ENCODE measurements at places on chromosomes 3 and 15.
A peak's percentile ranks its signal among the peaks of the same experiment; 100 is the strongest.

GRCh38 chr15:42704492-42704926 lies 32.4 kb downstream of the CDAN1 start:
- DNase-seq = peak; percentile 91

- no peak for DNase-seq
Observed at GRCh38 chr3:24713516-24713915, 218.9 kb upstream of the THRB start.

- no peak for DNase-seq
Observed at GRCh38 chr15:94206463-94207167, 24.7 kb upstream of the MCTP2 start.

DNA sequence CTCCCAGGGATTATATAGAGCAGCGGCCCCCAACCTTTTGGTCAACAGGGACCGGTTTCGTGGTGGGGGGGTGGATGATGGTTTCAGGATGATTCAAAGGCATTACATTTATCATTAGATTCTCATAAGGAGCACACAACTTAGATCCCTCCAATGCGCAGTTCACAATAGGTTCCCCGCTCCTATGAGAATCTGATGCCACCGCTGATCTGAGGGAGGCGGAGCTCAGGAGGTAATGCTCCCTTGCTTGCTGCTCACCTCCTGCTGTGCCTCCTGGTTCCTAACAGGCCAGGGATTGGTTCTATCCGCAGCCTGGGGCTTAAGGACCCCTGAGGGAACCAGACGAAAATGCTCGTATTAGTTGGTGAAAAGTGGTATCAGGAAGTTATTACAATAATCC lies 1.3 kb upstream of the HACD2 start:
- DNase-seq = no peak

DNA sequence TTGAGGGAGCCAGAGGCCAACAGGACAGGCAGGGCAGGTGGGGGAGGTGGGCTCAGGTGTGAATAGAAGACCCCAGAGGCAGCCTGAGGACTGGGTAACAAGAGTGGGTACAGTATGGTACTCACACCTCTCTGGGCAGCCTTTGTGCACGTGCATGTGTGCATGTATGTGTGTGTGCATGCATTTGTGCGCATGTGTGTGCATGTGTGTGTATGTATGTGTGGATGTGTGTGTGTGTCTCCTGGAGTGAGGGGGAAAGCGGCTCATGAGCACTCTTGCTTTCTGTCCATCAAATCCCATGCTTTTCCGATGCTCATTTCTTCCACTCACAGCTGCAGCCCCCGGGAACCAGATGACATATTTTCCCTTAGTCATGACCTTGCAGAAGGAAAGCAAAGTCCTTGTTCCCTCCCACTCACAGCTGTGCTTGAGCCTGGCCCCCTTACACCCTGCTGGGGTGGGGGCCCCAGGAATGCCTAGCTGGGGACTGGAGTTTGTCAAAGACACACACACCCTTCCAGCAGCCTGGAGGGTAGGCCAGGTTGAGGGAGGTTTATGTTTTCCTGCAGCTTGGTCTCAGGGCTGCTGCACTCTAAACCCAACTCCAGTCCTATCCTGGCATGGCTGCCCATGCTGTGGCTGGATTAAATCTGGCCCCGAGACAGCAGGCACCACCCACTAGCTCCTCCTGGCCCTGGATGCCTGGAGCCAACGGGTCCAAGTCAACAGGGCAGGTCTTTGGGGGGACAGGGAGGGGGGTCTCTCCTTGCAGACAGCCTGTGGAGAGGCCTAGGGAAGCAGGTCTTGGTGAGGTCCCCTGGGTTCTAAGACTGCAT lies 22.5 kb downstream of the CCDC33 start:
- DNase-seq = no peak

- DNase-seq = no peak
Observed at GRCh38 chr15:88191812-88192165, 64.8 kb downstream of the NTRK3 start.

GRCh38 chr15:67215102-67215501 lies 39.4 kb downstream of the AAGAB start:
- DNase-seq = no peak

- DNase-seq = no peak
Observed at GRCh38 chr3:132569153-132569552, 27.9 kb upstream of the ACKR4 start.

DNA sequence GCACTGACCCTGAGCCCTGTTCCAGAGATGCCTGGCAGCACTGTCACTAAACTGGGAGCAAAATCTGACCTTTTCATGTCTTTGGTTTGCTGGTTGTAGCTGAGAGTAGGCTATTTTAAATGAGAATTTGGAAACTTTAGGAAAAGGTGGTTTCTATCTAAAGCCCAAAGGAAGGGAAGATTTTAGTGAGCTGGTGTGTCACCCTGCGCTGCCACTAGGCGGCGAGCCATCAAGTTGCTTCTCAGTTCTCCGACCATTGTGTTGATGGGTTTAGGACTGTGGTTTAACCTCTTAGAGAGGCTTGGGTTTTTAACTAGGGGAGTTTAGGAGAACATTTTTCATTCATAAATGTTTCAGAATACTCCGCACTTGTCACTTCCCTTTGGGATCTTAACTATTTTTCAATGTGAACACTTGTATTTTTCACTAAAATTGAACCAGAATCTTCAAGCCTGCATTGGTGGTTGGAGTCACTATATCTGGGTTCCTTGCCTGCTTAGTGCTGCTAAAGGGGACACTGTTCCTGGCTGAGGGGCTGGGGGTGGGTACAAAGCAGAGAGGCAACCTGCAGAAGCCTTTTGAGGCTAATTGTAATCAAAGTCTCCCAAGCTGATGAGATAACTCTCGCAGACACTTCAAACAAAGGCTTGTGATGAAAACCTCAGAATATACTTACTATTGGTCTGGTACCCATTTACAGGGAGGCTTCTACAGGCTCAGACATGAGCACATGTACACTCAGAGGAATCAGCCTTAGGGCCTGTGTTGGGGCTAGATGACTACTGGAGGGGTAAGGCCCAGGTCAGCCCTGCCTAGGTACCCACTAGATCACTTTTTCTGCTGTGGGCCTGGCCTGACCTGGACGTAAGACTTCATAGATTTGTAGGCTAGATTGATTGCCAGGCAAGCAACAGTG lies 16.8 kb downstream of the EXOSC7 start:
- no peak for DNase-seq

GRCh38 chr3:170098753-170099152 lies 61.0 kb downstream of the GPR160 start:
- no peak for DNase-seq

- peak; percentile 83 for DNase-seq
Observed at GRCh38 chr15:27768732-27769475, 330.2 kb downstream of the OCA2 start.

DNA sequence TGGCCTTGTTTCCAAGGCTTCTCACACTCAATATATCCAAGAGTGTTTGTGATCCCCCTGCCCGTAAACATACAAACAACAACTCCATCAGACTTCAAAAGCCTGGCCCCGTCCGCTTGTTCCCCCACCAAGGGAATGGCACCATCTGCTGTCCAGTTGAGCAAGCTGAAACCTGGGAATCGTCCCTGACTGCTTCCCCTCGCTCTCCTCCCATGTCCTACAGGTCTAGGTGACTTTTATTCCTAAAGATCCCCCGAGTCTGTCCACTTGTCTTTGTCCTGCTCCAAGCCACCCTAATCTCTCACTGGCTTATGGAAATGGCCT lies 27.9 kb upstream of the FAM174B start:
- peak; percentile 65 for DNase-seq

DNA sequence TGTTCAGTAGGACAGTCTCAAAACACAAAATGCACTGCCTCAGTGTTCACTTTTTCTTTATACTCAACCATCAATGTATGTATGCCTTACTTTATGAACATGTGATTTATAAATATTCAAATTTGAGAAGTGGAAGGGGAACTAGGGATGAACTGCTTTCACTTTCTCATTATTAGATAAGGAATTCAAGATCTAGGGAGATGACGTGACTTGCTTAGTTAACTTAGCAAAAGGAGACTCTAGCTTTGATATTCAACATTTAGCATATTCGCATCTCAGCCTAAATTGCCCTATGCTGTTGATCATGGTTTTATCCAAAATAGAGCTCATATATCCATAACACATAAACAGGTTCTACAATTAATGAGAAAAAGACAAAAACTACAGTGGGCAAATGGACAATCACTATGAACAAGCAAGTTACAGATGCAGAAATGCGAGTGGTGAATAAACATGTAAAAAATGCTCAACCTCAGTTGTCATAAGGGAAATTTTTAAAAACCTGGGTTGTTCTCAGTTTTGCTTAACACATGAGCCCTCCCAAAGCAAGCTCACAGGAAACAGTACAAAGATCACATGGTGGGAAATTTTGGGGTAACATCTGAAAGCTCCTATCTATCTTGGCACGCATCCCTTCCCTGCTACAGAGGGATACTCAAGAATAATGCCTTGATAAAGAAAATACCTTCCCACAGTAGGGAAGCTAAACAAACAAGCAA lies 269.8 kb downstream of the THRB start:
- DNase-seq = no peak

DNA sequence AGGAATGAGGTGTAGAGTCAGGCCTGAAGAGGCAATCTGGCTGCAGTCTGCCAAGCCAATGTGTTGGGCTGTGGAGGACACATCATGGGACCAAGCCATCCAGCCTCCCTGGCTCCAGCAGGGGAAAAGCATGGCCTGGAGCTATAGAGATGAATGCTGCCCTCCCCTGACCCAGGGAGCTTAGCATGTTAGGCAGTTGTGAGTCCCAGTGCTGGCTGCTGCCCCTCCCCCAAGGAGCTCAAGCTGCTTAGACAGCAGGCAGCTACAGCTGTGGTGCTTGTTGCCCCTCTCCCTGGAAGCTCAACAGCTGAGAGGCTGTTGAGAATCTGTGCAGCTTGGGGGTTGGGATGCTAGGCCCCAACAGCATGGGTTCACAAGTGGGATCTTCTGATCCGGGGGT lies 85.6 kb upstream of the DNAJC19 start:
- no peak for DNase-seq

DNA sequence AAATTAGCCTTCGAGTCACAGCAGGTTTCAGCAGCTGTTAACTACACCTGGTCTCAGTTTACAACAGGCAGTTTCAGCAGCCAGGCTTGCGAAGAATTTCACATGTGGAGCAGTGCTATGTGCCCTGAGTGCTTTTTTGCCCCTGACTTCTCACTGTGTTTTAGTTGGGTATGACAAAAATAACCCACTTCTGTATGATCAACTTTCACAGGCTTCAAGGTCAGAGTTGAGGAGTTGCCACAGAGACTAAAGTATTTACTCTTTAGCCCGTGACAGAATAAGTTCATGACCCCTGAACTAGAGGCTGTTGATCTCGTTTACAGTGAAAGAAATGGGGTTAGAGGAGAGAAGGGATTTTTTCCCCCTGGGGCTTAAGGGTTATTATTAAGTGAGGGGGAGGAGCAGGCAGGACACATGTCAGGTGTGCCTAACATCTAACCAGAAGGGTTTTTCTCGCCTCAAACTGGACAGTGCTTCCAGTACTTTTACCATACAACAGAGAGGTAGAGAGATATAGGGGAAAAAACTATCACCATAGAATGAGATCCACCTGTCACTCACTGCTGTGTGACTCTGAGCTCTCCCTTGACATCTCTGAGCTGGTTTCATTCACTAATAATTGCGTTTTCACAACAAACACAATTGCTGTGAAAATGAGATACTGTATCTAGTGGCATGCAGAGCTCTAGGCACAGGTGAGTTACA lies 14.0 kb upstream of the TOPBP1 start:
- no peak for DNase-seq

- DNase-seq = no peak
Observed at GRCh38 chr3:126798521-126798920, 94.5 kb downstream of the CHCHD6 start.

DNA sequence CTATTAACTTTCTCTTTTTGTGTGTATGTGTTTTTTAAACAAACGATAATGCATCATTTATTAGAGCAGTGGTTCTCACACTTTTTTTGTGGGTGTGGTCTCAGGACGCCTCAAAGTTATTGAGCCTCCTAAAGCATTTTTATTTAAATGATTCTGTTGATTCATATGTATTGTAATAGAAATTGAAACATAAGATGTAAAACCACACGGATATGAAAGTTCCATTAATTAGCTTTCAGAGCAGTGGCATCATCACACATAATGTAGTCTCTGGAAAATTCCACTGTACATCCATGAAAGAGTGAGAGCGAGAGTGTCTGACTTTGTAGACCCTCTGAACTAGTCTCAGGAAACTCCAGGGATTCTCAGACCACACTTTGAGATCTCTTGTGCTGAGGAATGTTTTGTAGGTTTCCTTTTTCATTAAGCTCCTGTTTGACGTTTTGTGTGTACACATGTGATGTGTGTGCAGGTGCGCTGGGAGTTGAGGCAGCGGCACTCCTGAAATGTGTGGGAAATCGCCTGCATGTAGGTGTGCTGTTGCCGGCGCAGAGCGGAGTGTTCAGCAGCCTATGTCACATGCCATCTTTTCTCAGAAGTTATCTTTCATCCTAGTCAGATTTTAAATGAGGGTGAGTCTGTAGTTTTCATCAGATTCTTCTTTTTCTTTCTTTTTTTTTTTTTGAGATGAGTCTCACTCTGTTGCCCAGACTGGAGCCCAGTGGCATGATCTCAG lies 5.3 kb upstream of the TRAK1 start:
- DNase-seq = no peak

- no peak for DNase-seq
Observed at GRCh38 chr3:135532021-135532420, 433.5 kb upstream of the PPP2R3A start.

- no peak for DNase-seq
Observed at GRCh38 chr15:98881526-98882520, 125.8 kb downstream of the PGPEP1L start.

DNA sequence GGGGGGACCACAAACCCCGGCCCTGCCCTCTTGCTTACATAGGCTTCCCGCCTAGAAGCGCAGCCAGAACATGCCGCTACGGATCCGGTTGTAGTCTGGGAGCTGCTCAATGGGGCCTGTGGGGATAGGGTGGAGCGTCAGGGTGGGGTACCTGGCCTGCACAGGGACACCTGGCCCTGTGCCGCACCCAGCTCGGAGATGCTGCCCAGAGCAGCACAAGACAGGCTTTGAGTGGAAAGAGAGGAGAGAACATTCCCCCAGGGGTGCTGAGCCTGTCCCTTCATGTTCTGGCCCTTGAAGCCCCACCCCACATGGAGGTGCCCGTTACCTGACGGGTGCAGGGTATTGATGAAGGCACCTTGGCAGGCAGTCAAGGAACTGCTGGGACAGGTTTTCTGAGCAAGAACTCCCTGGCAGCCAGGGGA lies 4.0 kb upstream of the COL7A1 start:
- DNase-seq = no peak

GRCh38 chr3:167304077-167304476 lies 76.0 kb downstream of the ZBBX start:
- DNase-seq = no peak

- no peak for DNase-seq
Observed at GRCh38 chr3:39506863-39507262, 39.4 kb downstream of the MOBP start.

- peak; percentile 80 for DNase-seq
Observed at GRCh38 chr15:58932710-58933280, 684 bp downstream of the SLTM start.

DNA sequence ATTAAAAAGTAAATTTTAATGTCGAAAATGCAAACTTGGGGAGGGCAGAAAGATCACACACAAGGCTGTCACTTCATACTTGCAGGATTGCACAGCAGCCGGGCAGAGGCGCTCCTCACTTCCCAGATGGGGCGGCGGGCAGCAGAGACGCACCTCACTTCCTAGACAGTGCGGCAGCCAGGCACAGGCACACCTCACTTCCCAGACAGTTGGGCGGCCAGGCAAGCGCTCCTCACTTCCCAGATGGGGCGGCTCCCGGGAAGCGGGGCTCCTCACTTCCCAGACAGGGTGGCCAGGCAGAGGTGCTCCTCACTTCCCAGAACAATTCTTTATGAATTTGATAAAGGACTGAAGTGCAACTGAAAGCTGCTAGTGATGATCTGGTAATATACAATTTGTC lies 21.2 kb downstream of the RLBP1 start:
- DNase-seq = no peak

Data from posterior cingulate gyrus (tissue), 11 donors.